ENCODE measurements at places on chromosomes 11 and 22. TPM values are rescaled to one million over a fixed set of nuclear protein-coding genes. Genes with fewer than 3 reads are reported as not detected.

The MRPL21 gene
- 81.0 TPM for polyA plus RNA-seq

The IGSF9B gene
- 2.6 TPM for polyA plus RNA-seq

The LRRN4CL gene
- 0.04 TPM for polyA plus RNA-seq

The B3GAT3 gene
- polyA plus RNA-seq: 63.1 TPM

The SCN3B gene
- 0.09 TPM for polyA plus RNA-seq

The UBQLNL gene
- polyA plus RNA-seq: 0.93 TPM

The OR10D3 gene
- polyA plus RNA-seq: not detected

The MISFA gene
- polyA plus RNA-seq: not detected

The ANO9 gene
- polyA plus RNA-seq: 50.3 TPM

The TTLL12 gene
- 19.3 TPM for polyA plus RNA-seq

The MMP1 gene
- 2.4 TPM for polyA plus RNA-seq

The TIMM10 gene
- polyA plus RNA-seq: 56.1 TPM

The GPR83 gene
- polyA plus RNA-seq: 0.06 TPM

The PIH1D2 gene
- 0.18 TPM for polyA plus RNA-seq

The OR52L1 gene
- polyA plus RNA-seq: not detected

The KRTAP5-10 gene
- polyA plus RNA-seq: 0.17 TPM

The BIK gene
- polyA plus RNA-seq: 2.0 TPM

The LBHD1 gene
- 7.3 TPM for polyA plus RNA-seq

The KCNJ1 gene
- polyA plus RNA-seq: 0.03 TPM

The MAFF gene
- polyA plus RNA-seq: 11.5 TPM

All from spleen (tissue), 13 donors.